ENCODE measurements at places on chromosomes 4 and X. TPM values are rescaled to one million over a fixed set of nuclear protein-coding genes. Genes with fewer than 3 reads are reported as not detected.

DNA sequence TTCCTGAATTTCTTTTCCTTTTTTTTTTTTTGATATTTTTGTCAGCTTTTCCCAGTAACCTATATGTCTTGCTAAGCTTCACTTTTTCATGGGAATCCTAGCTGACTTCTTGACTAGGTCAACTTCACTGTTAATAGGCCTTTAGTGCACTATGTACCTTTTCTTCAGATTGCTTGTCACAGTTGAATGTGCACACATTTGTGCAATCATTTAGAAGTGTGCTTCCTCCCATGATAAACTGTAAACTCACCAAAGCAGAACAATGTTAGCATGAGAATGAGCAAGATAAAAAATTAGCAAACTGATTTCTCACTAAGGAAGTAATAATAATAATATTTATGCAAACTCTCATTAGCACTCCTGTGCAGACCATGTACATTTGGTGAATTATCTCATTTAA, 173.2 kb downstream of the PABPC4L start:
- H3K27ac ChIP-seq = no peak overlapping the region
- H3K4me1 ChIP-seq = no peaks in the 10 kb centered on the region
- no peak for DNase-seq

GRCh38 chr4:33162122-33162521, 2442.0 kb downstream of the PCDH7 start:
- no peaks in the 10 kb centered on the region for H3K27me3 ChIP-seq
- no peak for DNase-seq
- no peak overlapping the region for H3K27ac ChIP-seq
- no peak overlapping the region for H3K4me3 ChIP-seq

DNA sequence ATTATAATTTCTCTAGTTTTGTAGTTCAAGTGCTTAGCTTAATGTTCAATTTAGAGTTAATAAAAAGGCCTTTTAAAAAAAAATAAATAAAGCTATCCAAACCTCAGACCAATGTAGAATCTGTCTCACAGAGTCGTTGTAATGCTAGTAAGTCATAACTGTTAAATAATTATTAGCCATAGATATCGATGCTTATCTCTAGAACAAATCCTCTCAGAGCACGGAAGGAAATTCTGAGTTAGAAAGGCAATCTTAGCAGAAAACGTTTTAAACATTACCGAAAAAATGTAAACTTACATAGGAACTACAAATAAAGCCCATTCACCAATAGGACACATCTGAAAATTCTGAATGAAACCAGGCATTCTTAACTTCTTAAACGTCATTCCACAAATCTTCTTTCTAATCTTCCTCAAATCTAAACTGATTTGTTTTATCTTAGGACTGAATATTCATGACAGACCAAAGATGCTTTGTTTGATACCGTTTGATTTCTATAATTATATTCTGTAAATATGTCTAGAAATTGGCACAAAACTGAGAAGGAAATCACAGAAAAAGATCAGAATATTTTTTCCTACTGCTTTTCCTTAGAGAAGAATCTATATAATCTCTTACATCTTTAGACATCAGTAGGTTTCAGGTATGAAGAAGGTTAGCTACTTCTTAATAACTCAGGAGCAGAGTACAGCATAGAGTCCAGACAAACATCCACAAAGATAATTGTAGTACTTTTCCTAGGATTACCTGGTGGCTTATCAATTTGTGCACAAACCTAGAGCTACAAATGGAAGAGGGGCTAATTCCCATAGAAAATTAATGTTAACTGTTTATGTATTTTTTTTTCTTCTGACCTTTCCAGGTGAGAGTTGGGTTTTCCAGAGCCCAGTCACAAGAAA, 140.7 kb downstream of the BTC start:
- H3K4me3 ChIP-seq = no peak overlapping the region
- H3K27me3 ChIP-seq = peaks cover 8% of the 10 kb centered on the region
- DNase-seq = no peak
- no peaks in the 10 kb centered on the region for H3K36me3 ChIP-seq

DNA sequence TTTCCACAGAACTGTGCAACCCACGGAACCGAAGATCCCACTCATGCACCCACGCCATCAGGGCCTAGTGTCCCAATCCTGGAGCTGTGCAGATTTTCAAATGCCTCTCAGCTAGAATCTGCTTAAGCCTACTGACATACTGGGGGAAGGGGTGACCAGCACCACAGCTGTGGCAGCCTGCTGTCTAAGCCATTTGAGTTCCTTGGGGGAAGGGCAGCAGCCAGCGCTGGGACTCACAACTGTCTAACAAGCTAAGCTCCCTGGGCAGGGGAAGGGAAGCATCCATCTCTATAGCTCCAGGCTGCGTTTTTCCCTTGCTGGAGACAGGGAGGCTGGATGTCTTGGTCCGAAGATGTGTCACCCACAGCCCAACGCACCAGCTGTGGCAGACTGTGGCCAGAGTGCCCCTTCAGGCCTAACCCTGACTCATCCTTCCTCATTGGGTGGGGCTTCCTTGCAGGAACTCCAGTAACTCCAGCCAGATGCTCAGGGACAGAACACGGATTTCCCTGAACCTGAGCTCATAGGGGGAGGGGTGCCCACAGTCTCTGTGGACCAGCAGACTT, 194.8 kb downstream of the CHRDL1 start:
- DNase-seq = no peak
- no peak overlapping the region for H3K4me3 ChIP-seq
- no peaks in the 10 kb centered on the region for H3K4me1 ChIP-seq
- no peaks in the 10 kb centered on the region for H3K27me3 ChIP-seq
- no peaks in the 10 kb centered on the region for H3K36me3 ChIP-seq

DNA sequence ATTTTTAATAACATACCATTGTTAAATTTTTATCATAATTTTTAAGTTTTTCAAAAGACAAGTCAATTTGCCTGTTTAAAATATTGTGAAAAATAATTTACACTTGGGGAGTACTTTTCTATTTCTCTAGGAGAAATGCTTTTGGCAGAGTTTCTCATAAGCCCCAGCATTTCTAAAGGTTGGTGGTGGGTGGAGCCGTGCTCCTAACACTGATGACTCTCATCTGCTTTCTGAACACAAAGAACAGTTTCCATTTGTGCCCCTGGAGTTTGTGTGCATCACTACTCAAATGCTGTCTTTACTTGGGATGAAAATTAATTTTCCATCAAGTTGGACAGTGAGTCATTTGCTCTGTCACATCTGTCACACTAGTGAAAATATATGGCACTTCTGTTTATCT, 57.6 kb downstream of the TNIP2 start:
- peak overlapping the region; percentile 34 for H3K27ac ChIP-seq
- peaks cover 66% of the 10 kb centered on the region for H3K36me3 ChIP-seq
- H3K4me1 ChIP-seq = peaks cover 6% of the 10 kb centered on the region
- H3K4me3 ChIP-seq = no peak overlapping the region
- no peaks in the 10 kb centered on the region for H3K27me3 ChIP-seq

DNA sequence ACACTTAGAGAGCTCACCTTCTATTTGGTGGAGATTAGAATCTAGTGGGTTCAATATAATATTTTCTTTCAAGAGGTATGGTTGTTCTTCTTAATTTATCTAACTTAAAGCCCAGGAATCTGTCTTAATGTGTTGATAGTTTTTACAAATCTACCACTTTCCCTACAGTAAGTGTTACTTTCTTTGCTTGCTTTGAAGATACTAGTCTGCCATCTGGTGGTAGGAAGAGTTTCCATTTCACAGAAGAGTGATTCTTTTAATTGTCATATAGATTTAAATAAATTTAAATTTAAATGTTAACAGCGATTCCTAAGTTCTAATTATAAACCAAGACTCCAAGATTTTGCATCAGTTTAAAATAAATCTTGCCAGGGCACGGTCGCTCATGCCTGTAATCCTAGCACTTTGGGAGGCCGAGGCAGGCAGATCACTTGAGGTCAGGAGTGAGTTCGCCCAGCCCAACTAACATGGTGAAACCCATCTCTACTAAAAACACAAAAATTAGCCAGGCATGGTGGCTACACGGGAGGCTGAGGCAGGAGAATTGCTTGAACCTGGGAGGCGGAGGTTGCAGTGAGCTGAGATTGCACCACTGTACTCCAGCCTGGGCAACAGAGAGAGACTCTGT, 43.5 kb downstream of the NUDT9 start:
- DNase-seq = no peak
- no peaks in the 10 kb centered on the region for H3K27me3 ChIP-seq
- H3K4me3 ChIP-seq = no peak overlapping the region
- H3K4me1 ChIP-seq = no peaks in the 10 kb centered on the region

DNA sequence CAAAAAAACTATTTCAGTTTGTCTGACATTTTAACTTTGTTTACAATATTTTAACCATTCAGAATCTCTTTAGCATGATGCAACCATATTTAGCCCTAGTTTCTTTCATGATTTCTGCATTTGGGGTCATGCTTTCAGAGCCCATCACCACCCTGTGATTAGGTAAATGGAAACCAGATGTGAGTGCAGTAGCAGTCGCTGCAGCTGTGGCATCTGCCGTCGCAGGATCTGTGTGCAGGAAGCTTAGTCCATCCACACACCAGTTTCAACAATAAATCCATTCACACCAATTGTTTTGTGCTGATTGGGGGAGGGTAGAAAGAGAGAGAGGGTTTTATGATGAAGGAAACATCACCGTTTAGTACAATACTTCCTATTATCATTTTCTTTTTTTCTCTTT, 130.5 kb downstream of the CPEB2 start:
- H3K27ac ChIP-seq = no peak overlapping the region
- H3K36me3 ChIP-seq = no peaks in the 10 kb centered on the region
- H3K4me1 ChIP-seq = no peaks in the 10 kb centered on the region
- H3K27me3 ChIP-seq = peaks cover 8% of the 10 kb centered on the region
- no peak for DNase-seq

GRCh38 chr4:54109241-54110018, 9.5 kb downstream of the GSX2 start:
- DNase-seq = no peak
- no peak overlapping the region for H3K27ac ChIP-seq
- no peaks in the 10 kb centered on the region for H3K36me3 ChIP-seq
- H3K27me3 ChIP-seq = peaks cover 69% of the 10 kb centered on the region

DNA sequence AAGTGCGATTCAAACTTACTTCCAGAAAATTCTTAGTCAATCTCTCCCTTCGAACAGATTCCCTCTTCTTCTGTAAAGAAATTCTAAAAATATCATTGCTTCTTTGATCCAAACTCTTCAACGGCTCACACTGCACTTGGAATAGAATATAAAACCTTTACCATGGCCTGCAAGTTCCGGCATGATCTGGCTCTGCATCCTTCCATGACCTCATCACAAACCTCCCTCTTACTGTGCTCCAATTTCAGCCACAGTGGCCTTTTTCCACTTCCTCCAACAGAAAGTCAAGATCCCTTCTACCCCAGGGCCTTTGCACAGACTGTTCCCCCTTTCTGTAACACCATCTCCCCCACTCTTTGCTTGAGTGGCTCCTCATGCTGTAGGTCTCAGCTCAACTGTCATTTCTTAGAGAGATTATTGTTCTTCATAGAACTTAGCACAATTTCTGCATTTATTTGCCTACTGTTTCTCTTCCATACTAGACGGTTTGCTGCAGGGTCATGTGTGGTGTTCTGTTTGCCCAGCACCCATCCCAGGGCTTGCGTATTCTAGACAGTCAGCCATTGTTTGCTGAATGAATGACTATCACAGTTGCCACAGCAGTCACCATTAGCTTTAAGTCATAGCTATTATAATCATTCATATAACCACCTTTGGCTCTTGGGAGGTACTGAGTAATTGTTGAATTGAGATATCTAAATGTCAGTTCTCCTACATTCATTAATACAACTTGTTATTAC, 1.9 kb upstream of the STOX2 start:
- H3K36me3 ChIP-seq = no peaks in the 10 kb centered on the region
- no peaks in the 10 kb centered on the region for H3K4me1 ChIP-seq
- peaks cover 36% of the 10 kb centered on the region for H3K27me3 ChIP-seq
- H3K4me3 ChIP-seq = no peak overlapping the region

DNA sequence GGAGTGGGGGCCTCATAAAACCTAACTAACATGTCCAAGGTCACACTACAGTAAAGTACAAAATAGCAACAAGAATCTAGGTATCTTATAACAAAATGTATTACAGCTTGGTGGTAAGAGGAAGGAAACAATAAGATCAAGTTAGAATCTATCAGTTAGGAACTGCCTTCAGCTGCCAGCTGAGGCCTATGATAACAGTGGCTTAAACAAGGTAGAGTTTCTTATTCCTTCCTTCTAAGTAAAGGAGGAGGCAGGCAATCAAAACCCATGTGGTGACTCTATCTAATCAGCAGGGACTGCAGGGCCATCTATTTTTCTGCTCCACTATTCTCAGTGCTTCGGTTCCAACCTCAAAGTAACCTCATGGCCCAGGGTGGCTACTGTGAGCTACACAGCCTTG, 10.9 kb downstream of the SH3D19 start:
- no peaks in the 10 kb centered on the region for H3K4me1 ChIP-seq
- H3K4me3 ChIP-seq = no peak overlapping the region
- no peak for DNase-seq
- no peaks in the 10 kb centered on the region for H3K36me3 ChIP-seq
- no peak overlapping the region for H3K27ac ChIP-seq

- DNase-seq = no peak
- no peak overlapping the region for H3K27ac ChIP-seq
Observed at GRCh38 chr4:75741027-75741426, 16.6 kb downstream of the USO1 start.

DNA sequence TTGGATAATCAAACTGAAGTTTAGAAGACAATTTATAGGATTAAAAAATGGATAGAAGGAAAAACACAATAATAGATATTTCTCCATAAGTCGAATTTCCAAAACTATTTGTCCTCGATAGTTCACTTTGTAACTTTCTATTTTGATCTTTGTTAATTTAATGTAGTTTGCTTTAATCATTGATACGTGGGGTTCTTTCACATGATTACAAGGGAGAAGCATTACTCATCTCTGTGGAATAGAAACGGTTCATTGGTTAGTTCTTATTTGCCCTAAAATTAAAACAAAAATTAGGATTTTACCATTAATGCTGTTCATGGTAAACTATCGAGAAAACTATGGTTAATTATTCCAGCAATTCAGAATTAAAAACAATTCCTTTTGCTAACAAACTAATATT, 2.1 kb downstream of the TET2 start:
- no peak overlapping the region for H3K27ac ChIP-seq
- peaks cover 11% of the 10 kb centered on the region for H3K36me3 ChIP-seq
- H3K4me3 ChIP-seq = peak overlapping the region; percentile 52
- no peaks in the 10 kb centered on the region for H3K27me3 ChIP-seq
- H3K4me1 ChIP-seq = peaks cover 35% of the 10 kb centered on the region

DNA sequence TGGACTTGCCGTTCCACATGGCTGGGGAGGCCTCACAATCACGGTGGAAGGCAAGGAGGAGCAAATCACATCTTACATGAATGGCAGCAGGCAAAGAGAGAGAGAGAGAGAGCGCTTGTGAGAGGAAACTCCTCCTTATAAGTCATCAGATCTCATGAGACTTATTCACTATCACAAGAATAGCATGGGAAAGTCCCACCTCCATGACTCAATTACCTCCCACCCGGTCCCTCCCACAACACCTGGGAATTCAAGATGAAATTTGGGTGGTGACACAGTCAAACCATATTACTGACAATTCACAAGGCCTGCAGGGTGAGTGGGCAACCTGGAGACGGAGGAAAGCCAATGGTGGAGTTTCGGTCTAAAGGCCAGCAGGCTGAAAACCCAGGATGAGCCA, 394.3 kb upstream of the TRAM1L1 start:
- no peak overlapping the region for H3K4me3 ChIP-seq
- no peaks in the 10 kb centered on the region for H3K36me3 ChIP-seq
- DNase-seq = peak; percentile 27

NEXMIF gene
- 0.33 TPM for total RNA-seq

PABPC1L2A gene
- not detected for total RNA-seq

TCEAL9 gene
- 2.6 TPM for total RNA-seq

SORBS2 gene
- not detected for total RNA-seq

GAGE1 gene
- total RNA-seq = not detected

TRIM2 gene
- total RNA-seq = 1.7 TPM

DKC1 gene
- total RNA-seq = 94.0 TPM

YIPF6 gene
- total RNA-seq = 26.1 TPM

TKTL1 gene
- 0.15 TPM for total RNA-seq

USP17L28 gene
- not detected for total RNA-seq

ARX gene
- not detected for total RNA-seq

All from activated CD4-positive, alpha-beta memory T cell treated with anti-CD3 and anti-CD28 coated beads for 36 hours (primary cell).